ENCODE measurements at places on chromosomes 7 and 10. TPM values are rescaled to one million over a fixed set of nuclear protein-coding genes. Genes with fewer than 3 reads are reported as not detected.

DNA sequence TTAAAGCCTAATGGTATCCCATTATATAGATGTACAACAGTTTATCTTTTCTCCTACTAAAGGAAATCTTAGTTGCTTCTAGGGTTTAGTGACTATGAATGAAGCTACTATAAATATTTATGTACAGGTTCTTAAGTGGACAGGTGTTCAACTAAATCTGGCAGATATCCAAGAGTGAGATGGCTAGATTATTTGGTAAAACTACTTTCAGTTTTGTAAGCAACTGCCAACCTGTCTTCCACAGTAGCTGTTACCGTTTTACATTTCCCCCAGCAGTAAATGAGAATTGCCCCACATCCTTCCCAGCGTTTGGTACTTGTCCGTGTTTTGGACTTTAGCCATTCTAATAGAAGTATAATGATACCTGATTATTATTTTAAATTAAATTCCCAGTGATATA lies 144.9 kb upstream of the MAGI2 start:
- no peak for DNase-seq

DNA sequence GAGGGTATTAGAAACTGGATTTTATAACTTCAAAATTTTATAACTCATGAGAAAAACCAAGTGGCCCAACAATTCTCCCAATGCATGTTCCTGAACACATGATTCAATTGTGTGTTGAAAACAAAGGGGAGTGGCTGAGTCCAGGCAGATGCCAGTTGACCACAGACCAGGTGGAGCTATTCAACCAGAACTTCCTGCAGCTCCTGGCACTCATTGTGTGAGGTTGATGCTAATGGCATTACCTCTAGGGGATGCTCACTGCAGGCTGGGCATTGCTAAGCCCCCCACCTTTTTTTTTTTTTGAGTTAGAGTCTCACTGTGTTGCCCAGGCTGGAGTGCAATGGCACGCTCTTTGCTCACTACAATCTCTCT lies 20.3 kb downstream of the MYOF start:
- DNase-seq, result no peak

- DNase-seq, result no peak
Measured at GRCh38 chr7:1058311-1058710, 14.0 kb downstream of the GPR146 start.

GRCh38 chr10:62231805-62232204 lies 36.8 kb downstream of the RTKN2 start:
- DNase-seq, result no peak

- no peak for DNase-seq
Measured at GRCh38 chr7:121753944-121754343, 119.0 kb upstream of the PTPRZ1 start.

DNA sequence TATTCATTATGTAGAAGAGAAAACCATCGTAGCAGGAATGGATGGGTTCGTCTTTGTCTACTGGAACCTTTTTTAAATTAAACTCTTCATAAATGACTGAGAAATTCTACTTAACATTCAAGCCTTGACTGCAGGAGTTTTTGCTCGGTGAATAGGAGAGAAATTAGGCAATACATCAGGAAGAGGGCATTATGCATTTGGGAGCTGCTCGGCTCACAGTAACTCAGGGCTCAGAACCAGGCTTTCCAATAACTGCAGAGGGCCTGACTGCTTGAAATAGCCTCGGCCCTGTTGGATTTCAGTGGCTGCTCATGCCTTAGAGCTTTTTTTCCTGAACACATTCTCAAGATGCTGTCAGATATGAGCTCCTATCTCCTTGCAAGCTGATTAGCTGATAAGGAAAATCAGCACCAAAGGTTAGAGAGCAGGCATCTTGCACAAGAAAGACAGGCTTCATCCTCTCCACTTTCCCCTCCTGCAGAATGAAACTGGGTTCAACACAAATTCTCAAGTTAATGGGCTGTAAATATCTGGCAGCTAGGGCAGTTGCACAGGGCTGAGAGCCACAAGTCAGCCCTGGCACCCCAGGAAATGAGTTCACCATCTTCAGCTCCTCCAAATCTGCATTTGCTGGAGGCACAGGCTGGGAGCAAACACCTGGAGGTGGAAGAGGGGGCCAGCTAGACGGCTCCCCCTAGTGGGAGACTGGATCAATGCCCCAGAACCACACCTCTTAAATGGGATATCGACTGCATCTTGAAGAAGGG lies 24.3 kb downstream of the TECTB start:
- no peak for DNase-seq

- no peak for DNase-seq
Measured at GRCh38 chr7:81491573-81491972, 278.3 kb downstream of the HGF start.

GRCh38 chr7:12716134-12716681 lies 28.8 kb downstream of the ARL4A start:
- no peak for DNase-seq

DNA sequence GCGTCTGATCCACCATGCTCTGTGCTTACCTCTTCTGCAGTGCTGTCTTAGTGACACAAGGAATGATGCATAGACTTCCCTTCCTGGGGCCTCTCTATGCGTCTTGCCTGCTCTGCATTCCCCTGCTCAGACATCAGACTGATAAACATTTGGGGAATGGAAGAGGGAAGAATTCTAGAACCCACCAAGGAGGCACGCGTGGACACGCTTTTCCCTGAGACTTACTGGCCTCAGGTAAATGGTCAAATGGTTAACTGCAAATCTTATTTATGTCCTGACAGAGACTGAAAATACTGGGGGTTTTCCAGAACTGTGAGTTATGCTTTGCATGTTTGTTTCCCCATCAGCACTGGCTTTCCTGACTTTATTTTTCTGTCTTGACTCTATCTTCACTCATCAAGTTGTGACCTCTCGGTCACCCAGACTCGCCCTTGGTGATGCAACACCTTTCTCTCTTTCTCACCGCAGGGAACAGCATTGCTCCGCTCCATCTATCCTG lies 285.9 kb upstream of the FZD8 start:
- no peak for DNase-seq

DNA sequence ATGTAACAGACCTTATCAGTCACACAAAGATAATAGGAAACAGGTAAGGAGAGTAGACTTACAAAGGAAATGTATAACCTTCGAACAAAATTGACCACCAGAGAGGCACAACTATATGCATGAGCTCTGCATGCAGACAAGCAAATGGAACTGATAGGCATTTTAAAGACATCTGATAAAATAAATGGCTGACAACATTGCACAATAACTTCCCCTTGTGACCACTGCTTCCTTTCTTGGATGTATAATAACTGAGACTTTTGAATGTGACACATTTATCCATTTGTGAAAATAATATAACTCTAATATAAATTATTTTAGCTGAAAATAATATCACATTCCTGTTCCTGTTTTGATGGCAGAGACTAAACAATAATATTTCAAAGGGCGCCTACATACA lies 654.2 kb upstream of the STEAP1 start:
- no peak for DNase-seq

DNA sequence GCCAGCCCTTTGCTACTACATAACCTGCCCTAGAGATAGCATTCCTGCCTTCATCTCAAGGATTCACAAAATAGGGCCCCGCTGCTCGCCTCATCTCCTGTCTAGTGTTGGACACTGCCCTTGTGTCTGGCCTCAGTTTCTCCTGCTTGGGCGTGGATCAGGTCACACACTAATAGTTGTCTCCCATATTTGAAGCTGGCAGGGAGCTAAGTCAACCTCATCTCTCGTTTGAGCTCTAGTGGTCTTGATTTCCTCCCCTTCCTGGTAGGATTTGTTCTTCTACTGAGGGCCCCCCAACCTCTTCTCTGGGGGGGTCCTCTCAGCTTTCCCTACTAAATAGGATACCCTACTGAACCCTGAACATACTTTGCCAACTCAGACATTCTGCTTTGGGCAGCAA lies 42.2 kb downstream of the ADCYAP1R1 start:
- DNase-seq, result peak; percentile 27

- DNase-seq, result no peak
Measured at GRCh38 chr10:86870679-86871078, 86.7 kb downstream of the MMRN2 start.

- no peak for DNase-seq
Measured at GRCh38 chr7:85090143-85090542, 96.7 kb downstream of the SEMA3D start.

GRCh38 chr7:117950601-117951260 lies 77.5 kb upstream of the CTTNBP2 start:
- no peak for DNase-seq

- DNase-seq, result no peak
Measured at GRCh38 chr10:63696205-63696604, 175.0 kb downstream of the REEP3 start.

DNA sequence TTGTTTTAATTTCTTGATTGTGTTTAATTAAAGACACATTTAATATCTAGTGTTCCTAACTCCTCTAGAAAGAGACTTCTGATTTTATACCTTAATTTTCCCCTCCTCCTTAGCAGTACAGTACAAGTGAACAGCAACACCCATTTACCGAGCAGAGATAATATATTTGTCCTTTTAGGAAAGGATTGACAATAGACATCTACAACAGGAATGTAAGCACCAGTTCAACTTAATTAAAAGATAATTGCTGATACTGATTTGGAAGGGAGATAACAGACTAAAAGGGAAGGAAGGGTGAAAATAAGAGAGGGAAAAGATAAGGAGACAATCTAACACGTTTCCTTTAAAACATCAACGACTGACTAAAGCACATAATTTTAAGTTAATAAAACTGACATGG lies 119.3 kb downstream of the SRPK2 start:
- no peak for DNase-seq

GRCh38 chr7:131370523-131370968 lies 42.9 kb downstream of the MKLN1 start:
- DNase-seq, result no peak

GRCh38 chr7:15559416-15559928 lies 2.3 kb downstream of the AGMO start:
- no peak for DNase-seq

GRCh38 chr7:823649-824048 lies 8.6 kb upstream of the SUN1 start:
- DNase-seq, result no peak

Gene GLCCI1
- total RNA-seq, result 23.5 TPM

Gene ACSM6
- total RNA-seq, result 0.49 TPM

Gene TFPI2
- total RNA-seq, result 4.1 TPM

Gene GIMAP7
- 31.6 TPM for total RNA-seq

Gene KLF14
- total RNA-seq, result 1.1 TPM

Gene MMP21
- 0.31 TPM for total RNA-seq

Gene ARL4A
- total RNA-seq, result 21.2 TPM

Gene FOXP2
- 24.7 TPM for total RNA-seq

Gene ZNF138
- total RNA-seq, result 14.7 TPM

Gene PODXL
- total RNA-seq, result 54.9 TPM

Gene UTF1
- not detected for total RNA-seq
